ENCODE measurements at places on chromosomes 3 and 15.
A peak's percentile ranks its signal among the peaks of the same experiment; 100 is the strongest.

- DNase-seq = no peak
Observed at GRCh38 chr3:12275974-12276650, 12.8 kb upstream of the PPARG start.

DNA sequence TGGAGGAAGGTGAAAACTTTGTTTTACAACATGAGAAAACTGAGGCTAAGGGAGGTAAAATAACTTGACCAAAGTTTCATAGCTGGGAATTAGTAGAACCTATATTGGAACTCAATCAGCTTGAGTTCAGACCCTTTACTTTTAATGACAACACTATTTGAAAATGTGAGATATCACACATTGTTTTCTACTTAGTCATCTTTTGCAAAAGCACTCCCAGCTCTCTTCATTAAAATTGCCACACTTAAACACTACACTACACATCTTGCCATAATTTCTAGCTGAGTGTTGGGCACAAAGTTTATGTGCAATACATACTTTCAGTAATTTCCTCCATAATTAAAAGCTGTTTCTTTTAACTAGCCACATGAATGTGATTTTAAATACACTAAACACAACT is 230.4 kb upstream of the DCBLD2 start:
- no peak for DNase-seq

- no peak for DNase-seq
Observed at GRCh38 chr15:48248414-48248813, 42.3 kb downstream of the SLC12A1 start.

- no peak for DNase-seq
Observed at GRCh38 chr3:113606539-113607218, 74.3 kb downstream of the SIDT1 start.

- no peak for DNase-seq
Observed at GRCh38 chr3:189508784-189509501, 122.2 kb upstream of the TP63 start.

DNA sequence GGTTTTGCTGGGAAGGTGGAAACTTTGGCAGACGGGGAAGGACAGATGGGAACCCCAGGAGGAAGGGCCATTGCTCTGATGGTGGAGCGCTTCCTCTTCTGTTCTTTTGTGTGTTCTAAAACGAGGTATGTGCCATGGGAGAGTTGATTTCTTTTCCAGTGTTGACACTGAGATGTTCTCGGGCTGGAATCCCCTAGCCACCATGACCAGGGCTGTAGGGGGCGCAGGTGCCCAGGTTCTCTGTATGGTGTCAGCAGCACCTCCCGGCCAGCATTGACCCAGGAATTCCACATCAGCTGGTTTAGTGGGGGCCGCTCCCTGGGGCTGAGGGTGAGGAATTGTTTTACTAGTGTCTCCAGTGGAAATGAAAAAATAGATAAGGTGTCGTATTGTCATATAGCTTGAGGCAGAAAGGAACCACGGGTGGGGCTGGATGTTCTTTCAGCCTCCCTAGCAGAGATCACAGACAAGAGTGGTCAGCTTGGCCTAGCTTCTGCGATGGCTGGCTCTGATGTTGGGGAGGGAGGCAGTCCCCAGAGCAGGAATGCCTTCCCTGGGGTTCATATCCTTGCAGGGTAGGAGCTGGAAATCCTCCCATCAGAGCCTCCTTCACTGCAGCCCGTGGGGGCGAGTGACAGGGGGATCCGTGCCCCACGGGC is 34.2 kb upstream of the ACAD9 start:
- no peak for DNase-seq

- no peak for DNase-seq
Observed at GRCh38 chr3:6654670-6655069, 206.2 kb upstream of the GRM7 start.

DNA sequence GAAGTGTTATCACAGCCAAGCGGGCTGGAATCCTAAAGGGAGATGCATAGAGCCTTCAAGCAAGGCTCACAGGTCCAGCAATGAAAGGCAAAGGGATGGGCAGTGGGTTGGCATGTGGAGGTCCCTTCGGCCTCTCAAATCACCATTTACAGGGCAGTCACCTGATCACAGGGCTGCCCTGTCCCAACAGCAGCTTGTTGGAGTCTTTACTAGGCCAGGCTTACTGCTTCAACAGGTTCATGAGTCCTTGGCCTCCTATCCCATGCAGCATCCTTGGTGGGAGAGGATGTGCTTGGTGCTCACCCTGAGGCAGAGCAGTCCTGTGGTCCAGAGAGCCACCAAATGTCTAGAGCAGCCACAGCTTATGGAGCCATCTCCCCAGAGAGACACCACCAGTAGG is 24.2 kb upstream of the SKOR1 start:
- DNase-seq = no peak

GRCh38 chr3:177554895-177555759 is 357.8 kb upstream of the TBL1XR1 start:
- peak; percentile 28 for DNase-seq

DNA sequence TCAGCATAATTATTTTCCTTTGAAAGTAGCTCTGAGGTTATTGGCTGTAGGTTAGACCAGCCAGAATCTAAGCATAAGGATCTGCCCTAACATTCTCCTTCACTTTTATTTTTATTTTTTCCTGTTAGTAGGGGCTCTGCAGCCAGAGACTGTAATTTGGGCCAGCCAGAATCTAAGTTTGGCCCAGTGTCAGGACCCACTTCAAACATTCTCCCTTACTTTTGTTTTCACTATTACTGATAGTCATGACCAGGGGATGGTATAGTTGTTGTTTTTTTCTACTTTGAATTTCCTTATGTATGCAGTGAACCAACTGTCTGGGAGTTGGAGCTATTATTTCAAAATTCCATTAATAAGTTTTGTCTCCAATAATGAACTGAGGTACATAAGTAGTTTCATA is 121.0 kb upstream of the MBNL1 start:
- DNase-seq = no peak

- DNase-seq = no peak
Observed at GRCh38 chr15:93358166-93359059, 269.4 kb upstream of the RGMA start.

DNA sequence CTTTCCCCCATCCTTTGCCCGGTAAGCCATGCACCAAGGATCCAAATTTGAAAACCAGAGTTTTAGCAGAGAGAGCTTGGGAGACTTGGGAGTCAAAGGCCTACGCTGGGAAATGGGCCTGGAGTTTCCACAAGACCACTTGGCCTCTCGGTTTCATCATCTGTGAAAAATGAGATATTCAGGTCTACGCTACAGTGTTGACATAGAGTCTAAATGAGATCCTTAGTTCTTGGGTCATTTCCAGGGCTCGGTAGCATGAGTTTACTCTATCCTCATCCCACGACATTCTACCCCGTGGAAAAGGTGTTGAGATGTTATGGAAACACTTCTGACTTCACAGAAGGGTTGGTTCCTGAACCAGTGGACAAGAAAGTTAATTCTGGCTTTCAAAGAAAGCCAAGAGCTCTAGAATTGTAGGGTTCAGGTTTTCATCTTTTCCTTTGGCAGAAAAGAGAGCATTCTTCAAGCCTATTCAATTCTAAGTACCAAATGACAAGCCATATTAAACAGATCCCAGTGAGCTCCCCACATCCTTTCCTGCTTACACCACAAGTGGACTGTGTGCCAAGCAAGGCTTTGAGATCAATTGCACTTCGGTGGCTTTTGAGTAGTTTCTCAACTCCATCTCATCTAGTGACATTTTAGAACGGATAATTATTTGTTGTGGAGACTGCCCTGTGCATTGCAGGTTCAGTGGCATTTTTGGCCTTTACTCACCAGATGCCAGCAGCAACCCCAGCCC is 219.7 kb downstream of the SLCO3A1 start:
- no peak for DNase-seq

DNA sequence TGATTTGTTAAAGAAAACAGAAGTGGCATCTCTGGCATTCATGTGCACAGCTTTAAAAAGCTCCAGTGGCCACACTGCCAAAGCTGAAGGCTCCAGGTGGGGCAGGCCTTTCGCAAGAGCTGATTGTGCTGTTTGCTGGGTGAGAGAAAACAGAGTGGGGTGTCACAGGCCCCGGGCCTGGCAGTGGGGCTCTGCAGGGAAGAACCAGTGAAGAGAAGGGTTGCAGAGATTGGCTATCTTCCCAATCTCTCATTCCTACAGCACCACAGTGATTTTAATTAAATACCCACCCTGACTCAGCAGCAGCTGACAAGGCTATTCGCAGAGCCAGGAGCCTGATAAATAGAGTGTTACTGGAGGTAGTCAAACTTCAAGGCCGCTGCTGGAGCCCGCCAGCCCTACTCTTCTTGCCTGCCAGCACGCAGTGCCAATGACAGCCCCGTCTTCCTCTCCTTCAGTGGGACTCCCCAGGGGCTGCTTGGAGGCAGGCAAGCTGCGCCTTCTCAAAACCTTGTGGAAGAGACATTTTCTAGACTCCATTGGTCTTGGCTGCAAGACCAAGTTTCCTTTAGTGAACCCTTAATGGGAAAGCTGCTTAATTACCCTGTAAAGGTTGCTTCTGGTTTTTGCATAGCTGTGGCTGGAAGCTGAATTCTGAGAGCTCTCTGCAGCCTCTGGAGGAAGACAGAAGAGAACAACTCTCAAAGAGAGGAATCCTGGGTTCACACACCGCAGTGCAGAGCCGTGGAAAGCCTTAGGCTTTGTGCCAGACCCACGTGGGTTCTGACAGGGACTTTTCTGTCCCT is 225.8 kb upstream of the SLCO3A1 start:
- no peak for DNase-seq

- DNase-seq = no peak
Observed at GRCh38 chr3:10263646-10264363, 15.5 kb downstream of the TATDN2 start.

DNA sequence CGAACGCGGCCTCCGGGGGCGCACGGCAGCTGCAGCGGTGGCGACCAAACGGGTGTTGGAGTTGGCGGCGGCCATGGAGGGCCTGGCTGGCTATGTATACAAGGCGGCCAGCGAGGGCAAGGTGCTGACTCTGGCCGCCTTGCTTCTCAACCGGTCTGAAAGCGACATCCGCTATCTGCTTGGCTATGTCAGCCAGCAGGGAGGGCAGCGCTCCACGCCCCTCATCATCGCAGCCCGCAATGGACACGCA is 725 bp downstream of the FEM1B start:
- DNase-seq = no peak

- no peak for DNase-seq
Observed at GRCh38 chr3:45792036-45792435, 4.3 kb downstream of the SLC6A20 start.

DNA sequence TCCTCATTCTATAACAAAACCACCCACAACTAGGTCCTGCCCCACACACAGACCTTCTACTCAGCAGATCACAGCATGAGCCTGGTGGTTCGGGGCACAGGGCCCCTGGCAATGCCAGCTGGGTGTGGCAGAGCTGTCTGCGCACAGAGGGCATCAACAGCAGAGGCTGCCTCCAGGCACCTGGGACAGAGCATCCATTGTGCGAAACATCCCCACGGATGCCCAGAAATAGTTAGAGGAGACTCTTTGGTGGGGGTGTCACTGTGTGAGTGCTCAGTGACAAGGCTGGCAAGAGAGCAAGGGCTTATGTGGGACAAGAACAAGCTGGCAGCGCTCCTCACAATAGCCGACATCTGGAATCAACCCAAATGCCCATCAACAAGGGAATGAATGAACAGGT is 487.4 kb upstream of the PROK2 start:
- DNase-seq = no peak

GRCh38 chr3:37910671-37911400 is 49.2 kb downstream of the CTDSPL start:
- no peak for DNase-seq

DNA sequence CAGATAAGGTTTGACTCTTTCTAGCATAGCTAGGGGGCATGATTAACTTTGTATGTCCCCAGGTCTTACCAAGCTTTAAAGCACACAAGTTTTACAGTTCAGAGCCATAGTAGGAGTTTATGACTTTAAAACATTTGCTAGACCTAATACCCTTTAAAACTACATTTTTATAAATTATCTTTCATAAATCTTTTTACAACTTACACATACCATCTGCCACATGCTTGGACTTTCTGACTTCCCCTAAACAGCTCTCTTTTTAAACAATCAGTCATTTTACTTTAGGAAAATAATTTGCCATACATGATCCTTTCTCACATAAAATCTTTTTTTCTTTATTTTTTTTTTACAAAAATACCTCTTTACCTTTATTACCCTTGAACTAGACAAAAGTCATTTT is 735.3 kb upstream of the CADM2 start:
- no peak for DNase-seq

DNA sequence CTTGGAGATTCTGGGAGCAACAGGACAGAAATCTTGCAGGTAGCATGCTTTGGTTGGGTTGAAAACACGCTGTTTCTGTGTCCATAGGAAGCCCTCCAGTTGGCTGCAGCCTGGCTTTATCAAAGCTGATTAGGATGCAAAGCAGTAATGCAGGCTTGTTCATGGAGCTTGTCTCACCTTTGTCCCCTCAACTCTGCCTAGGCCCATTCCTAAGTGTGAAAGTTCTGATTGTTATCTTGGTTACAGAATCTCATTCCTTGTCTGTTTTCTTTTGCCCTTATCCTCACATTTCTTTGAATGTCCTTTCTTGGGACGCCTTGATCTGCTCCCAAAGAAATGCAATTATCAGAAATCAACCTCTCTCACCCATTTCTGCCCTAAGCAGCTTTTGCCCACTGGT is 83.5 kb downstream of the IL20RB start:
- DNase-seq = no peak

DNA sequence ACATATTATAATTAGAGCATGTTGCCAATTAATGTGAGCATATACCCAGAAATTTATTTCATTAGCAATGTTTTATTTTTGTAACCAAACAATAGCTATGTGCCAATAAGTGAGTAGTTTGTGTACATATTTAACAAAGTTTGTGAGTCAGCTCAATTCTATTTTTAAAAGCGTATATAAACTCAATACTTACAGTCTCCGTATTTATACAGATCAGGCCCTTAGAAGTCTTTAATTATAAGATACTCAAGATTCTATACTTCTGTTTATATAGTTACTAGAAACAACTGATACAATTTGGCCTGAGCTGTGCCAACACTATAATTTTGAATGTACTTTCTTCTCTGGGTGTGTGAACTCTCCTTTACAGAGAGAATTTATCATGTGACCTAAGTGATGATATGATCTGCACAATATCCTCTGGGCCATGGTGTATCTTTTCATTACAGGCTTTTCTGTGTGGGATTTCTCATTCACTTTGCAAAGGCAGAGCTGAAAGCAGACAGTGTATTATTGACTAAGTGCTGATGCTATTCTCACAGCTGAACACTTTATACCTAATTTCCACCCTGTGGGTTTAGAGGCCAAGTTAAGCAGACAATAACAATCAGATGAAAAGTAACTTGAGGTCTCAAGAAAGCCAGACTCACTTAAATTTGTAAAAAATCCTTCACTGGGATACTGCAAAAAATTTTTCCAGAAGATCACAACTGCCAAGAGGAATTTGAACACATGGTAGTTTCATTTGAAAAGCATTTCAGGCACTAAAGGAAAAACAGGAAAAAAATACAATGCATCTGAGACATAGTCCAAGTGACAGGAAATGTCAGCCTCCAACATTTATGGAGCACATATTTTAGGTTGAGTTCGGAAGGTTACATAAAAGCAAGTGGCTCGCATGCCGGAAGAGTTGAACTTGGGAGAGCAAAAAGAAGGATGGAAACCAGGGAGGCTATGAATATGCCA is 277.9 kb upstream of the SEMA6D start:
- DNase-seq = no peak

All from GM04504 (cell line).